Right ventricle myocardium superior (tissue), 1 donor: ENCODE measurements at places on chromosomes 3 and 15.
A peak's percentile ranks its signal among the peaks of the same experiment; 100 is the strongest.

- no peak for DNase-seq
These were observed 236.3 kb downstream of the CNTN4 start for GRCh38 chr3:2334921-2335320.

DNA sequence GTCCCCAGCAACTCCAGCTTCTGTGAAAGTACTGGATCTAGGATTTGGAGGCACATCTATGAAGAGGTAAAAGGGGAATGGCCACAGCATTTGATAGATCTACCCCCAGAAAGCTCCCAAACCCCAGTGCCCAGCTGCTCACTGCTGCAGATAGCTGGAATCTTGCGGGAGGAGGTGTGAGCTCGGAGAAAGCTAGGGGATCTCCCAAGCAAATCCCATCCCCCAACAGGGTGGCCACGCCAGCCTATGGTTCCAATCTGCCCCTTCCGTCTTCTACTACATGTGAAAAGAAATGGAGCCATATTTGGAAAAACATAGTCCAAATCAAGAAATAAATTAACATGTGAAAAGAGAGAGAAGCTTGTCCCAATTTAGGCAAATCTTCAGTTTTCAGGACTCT lies 42.0 kb downstream of the SEMA5B start:
- no peak for DNase-seq

GRCh38 chr3:170699158-170700053 lies 113.5 kb upstream of the SLC7A14 start:
- no peak for DNase-seq

- DNase-seq, result no peak
These were observed 404.6 kb downstream of the TIGIT start for GRCh38 chr3:114698146-114699105.

GRCh38 chr3:186705882-186706780 lies 11.0 kb upstream of the KNG1 start:
- DNase-seq, result no peak

- DNase-seq, result no peak
These were observed 416.6 kb upstream of the NECTIN3 start for GRCh38 chr3:110654843-110655502.

GRCh38 chr15:29352402-29352801 lies 82.8 kb upstream of the NSMCE3 start:
- DNase-seq, result no peak

GRCh38 chr15:72271221-72271620 lies 1.1 kb downstream of the PARP6 start:
- no peak for DNase-seq

DNA sequence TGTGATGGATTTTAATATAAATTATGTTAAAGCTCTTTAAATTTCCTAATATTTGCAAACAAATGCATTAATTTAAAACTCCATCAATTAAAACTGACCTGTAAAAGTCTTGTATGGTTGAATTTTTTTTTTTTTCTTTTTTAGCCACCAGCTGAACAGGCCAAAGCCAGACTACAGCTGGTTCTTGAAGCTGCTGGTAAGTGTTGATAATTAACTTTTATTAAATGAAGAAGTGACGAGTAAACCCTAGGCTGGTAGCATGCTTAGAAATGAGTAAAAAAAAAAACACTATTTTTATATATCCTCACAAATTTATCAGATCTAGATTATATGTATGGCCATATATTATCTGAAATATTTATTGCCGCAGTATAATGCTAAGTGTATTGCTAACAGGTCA lies 216.3 kb upstream of the MLF1 start:
- DNase-seq, result no peak

DNA sequence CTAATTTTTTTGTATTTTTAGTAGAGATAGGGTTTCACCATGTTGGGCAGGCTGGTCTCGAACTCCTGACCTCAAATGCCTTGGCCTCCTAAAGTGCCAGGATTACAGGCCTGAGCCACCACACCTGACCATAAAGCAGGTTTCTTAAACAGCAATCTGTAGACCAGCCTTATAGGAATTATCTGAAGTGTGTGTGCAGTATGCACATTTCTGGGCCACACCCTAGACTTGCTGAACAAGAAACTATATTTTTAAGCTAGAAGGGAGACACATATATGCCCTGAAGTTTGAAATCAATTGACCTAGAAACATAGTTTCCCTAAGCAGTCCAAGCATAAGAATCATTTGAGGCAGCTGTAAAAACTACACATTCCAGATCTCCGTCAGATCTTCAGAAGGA lies 805.7 kb downstream of the TUSC7 start:
- DNase-seq, result no peak

GRCh38 chr15:80953953-80954778 lies 35.5 kb downstream of the MESD start:
- no peak for DNase-seq

DNA sequence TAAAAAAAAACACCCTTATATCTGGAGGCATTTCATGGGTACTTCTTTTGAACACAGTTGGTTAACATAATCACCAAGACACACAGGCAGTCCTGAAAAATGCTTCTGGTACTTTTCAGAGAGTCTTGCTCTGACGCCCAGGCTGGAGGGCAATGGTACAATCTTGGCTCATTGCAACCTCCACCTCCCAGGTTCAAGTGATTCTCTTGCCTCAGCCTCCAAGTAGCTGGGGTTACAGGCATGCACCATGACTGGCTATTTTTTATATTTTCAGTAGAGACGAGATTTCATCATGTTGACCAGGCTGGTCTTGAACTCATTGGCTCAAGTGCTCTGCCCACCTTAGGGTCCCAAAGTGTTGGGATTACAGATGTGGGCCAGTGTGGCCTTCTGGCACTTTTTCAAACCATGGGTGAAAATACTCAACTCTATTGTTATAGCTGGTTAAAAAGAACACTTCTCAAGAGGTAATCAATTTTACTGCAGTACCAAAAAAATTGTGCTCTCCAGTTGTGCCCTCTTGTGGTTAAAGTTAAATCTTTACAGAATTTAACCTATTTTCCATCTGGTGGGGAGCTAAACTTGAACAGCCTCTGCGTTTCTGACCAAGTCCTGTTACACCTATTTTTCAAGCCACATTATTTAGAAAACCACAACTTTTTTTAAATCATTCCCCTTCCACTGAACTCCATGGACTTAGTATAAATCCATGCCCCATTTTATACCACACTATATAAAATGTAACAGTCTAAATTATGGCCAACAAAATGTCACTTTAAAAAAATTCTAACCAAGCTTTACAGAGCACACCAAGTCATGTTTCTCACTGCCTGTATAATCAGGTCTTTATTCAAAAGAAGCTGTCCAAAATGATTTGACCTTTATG lies 1.2 kb upstream of the SNAPC5 start:
- no peak for DNase-seq

DNA sequence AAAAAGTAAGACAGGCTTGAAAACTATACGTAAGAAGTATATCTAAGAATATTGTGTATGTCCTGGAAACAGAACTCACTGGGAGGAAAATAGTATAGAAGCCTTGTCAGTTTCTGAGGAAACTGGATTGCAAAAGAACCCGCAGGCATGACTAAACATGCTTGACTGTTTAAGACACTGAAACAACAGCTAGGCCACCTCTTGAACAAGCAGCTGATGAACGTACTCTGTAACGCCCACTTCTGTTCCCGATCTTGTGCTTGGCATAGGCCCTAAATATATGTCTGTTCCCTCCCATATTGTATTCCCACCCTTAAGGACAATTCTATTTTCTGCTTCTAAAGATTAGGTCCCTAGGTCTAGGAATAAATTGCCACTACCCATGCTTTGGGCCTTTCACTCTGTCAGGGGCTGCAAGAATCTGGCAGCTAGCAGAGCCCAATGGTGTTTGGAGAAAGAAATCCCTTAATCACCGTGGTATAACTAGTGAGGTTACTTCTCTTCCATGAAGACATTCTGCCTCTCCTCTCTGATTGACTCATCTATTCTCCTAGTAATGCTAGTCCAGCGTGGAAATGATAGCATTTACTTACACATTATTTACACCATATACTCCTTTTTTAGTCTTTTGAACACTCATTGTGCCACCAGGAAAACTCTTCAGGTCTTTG lies 46.2 kb downstream of the CD200 start:
- no peak for DNase-seq

GRCh38 chr3:128491941-128492670 lies 895 bp downstream of the GATA2 start:
- no peak for DNase-seq

GRCh38 chr3:68771681-68772080 lies 160.7 kb downstream of the TAFA4 start:
- no peak for DNase-seq

DNA sequence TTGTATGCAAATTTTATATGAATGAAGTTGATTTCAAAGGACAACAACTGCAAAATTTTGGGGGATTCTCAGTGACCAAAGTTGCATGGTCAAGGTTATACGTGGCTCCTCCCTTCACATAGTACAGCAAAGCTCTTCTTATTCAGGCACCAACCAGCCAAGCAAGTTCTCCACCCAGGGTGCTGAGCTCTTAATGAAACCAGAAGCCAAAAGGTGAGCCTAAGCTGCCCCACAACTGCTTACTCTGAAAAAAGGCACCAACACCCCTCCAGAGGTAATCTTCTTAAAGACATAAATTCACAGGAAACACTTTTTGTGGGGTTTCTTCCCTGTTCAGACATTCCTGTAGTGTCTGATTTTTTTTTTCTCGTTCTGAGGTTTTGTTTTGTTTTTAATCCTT lies 106.1 kb upstream of the GMNC start:
- no peak for DNase-seq

GRCh38 chr15:57595011-57595866 lies 3.5 kb downstream of the MYZAP start:
- DNase-seq, result peak; percentile 78

DNA sequence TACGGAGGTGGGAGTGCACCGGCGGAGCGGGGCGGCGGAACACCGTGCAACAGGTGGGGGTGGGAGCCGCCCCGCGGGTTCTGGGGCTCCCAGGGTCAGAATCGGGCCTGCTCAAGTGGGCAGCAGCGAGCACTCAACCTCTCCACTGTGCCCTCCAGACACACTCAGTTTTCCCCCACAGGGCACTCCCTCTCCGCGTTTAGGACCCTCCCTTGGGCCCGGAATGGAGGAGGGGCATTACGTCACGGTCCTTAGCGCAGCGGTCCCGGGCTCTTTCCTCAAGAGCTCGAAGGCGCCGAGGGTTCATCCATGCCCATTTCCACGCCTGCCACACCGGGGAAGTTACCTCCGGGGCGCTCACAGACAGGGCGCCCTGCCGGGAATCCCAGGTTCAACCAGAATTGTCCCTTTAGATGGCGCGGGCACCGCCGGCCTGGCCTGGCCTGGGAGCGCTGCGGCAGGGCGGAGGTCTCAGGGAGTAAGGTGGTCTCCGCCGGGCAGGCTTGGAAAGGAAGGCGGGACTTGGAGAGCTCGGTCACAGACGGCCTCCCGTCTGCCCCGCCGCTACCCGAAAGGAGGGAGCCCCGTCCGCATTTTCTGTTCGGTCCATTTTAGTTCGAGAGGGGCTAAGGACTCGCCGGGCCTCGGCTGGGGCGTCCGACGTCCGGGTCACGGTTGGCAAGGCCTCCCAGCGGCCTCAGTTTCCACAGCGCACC lies 5.1 kb downstream of the RNU6-1 start:
- DNase-seq, result no peak

- no peak for DNase-seq
These were observed 38.8 kb upstream of the BFSP2 start for GRCh38 chr3:133361011-133361410.

DNA sequence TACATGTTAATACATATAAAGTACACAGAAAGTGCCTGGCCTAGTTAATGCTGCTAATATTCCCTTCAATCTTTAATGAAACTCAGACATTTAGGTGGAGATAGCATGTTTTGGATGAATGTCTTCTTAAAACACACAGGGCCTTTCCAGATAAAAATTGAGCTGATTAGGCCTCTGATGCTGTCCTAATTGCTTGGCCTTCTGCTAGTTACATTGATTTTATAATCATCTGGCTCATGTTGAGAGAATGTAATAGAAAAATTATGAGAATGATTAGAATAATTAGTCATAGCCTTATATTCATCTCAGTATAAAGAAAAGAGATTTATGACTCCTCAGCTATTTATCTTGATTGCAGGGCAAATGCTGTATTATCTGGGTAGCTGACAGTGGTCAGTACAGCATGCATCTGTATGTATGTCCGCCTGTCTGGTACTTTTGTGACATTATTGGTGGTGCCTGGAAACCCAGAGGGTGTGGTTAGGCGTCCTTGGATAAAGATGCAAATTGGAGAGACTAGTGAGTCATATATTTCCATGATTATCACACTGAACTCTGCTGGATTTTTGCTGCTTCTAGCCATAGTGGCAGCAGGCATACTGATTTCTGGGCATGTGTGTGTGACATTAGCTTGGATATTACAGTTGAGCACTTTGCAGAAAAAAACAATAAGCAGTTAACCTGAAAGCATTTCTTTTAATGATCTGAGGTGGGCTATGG lies 120.8 kb downstream of the FEZF2 start:
- no peak for DNase-seq

DNA sequence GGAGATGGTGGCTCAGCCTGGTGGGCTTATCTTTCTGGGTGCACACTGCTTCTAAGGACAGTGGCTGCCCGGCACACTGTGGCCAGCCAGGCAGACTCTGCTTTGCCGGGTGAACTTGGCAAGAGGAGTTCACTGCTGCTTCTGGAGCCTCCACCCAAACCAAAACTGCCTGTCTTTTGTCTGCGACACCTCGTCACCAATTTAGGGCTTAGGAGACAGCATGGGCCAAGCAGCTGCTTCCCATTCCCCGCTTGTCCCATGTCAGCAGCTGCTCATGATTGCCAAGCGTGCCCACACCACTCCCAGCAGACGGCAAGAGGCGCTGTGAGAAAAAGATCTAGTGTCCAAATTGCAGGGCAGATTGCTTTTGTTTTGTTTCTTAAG lies 57.3 kb downstream of the LSM3 start:
- DNase-seq, result peak; percentile 85

DNA sequence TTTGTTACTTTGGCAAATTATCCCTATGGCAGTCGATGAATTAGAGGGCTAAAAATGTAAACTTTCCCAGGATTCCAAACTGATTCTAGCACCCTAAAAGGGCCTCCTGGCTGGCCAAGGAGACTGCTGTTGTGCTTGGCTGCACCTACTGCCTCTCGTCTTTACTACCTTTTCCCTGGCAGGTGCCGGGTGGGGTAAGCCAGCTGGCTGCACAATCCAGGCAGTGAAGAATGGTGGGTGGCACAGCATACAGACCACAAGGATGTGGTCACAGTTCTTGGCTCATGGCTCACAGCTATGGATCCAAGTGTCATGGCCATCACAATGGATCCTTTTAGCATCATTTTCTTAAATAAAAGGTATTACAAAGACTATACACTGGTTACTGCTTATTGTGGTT lies 20.7 kb upstream of the SLC25A26 start:
- DNase-seq, result no peak

GRCh38 chr3:25495304-25495703 lies 67.2 kb downstream of the RARB start:
- DNase-seq, result no peak

DNA sequence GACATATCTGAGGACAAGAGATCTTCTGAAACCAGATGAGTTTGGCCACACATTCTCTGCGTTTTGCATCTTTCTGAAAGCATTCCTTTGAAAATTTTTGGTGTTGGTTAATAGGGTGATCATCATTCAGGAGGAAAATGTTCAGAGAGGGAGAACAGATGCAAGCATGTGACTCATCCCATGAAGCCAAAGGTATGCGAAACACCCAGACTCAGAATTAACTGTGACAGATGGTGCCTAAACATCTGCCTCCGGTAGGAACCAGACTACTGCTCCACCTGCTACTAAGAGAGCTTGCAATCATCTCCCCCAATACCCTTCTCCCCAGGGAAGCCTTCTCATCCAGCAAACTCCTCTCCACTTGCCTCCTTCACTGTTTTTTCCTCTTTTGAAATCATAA lies 46.2 kb downstream of the TRIM69 start:
- DNase-seq, result no peak

GRCh38 chr3:157872902-157873301 lies 233.3 kb downstream of the SHOX2 start:
- DNase-seq, result peak; percentile 44
